ENCODE measurements at places on chromosomes 13 and 19.

GRCh38 chr19:29268721-29269393, 55.9 kb upstream of the UQCRFS1 start:
- no peak for DNase-seq

DNA sequence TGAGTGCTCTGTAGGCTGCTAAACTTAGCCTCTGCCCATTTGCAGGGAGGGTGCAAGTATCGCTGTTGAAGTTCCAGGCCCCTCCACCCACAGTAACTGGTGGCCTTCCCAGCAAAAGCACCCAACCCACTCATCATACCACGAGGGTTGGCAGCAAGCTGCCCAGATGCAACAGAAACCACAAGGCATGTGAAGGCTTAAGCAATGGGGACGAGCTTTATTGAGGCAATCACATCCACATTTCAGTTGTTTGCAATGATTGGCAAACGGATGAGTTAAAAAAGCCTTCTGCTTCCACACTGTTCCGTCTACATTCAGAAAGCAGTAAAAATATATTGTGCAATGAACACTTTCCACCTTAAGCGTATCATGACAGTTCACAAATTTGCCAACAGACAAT, 10.3 kb downstream of the GJB6 start:
- DNase-seq = no peak

DNA sequence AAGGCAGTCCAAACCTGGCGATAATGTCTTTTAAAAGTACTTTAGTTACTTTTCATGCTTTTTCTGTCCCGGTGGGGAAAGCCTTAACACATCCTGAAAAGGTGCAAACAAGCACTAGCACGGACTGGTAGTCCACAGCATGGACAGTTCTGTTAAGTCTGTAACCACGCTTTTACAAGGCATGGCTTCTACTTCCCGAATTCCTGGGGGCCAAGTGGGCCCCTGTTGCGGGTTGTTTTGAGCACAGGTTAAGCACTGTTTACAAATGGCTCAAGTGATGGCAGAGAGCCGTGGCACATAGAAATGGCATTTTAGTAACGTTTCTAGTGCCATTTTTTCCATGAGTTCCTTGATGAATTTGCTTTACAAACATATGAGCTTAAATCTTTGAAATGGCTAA, 37.6 kb downstream of the ZNF493 start:
- DNase-seq = no peak

DNA sequence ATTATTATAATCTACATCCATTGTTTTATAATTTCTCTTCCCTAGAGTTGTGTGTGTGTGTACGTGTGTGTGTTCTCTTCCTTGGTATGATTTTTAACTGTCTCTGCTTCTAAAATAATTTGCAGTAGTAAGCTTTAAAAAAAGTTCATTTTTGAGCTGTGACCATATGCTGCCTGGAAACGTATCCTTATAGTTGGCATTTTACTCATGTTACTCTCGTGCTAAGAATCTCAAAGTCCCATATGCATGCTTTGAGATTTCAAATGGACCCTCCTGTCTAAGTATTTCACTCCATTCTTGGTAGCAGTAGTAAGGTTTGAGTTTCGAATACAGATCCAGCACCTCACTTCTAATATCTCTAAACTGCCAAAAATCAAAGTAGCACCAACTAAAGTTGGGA, 109.9 kb downstream of the RXFP2 start:
- no peak for DNase-seq

DNA sequence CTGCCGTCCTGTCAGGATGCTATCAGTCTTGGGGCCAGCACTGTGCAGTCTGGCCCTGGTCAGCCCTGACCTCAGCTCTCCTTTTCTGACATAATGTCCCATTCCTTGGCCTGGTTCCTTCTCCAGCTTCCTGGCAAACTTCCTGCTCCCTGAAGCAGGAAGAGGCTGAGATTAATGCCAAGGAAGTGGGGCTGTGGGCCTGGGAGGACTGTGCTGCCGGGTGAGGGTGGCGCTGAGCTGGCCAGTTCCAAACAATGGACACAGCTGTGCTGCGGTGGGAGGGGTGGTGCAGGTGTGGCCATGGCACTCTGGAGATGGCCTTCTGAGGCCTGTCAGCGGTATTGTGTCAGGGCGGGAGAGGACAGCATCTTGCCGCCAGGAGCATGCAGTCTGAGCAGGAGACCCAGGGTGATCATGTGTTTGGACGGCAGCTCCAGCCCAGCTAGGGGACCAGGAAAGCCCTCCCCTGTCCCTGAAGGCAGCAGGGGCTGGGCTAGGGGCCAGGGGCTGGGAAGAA, 30.9 kb downstream of the TUBA3C start:
- DNase-seq = no peak

- DNase-seq = no peak
These were observed 5.9 kb downstream of the MAST1 start for GRCh38 chr19:12843999-12844732.

DNA sequence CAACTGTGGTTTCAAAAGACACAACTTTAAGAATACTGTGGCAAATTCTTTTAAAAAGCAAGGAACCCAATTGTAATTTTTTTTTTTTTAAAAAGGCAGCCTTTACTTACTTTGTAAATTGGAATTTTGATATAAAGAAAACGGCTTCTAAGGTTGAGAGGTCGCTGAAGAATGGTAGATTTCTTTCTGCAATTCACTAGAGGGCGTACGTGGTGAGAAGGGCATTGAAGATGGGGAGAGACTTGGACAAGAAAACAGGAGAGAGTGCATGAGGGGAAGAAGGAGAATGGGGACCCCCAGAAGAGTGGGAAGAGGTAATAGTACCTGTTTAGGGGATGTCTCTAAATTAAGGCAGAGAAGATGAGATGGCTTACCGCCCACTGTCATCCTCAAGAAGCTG, 33.5 kb upstream of the PABPC3 start:
- no peak for DNase-seq

DNA sequence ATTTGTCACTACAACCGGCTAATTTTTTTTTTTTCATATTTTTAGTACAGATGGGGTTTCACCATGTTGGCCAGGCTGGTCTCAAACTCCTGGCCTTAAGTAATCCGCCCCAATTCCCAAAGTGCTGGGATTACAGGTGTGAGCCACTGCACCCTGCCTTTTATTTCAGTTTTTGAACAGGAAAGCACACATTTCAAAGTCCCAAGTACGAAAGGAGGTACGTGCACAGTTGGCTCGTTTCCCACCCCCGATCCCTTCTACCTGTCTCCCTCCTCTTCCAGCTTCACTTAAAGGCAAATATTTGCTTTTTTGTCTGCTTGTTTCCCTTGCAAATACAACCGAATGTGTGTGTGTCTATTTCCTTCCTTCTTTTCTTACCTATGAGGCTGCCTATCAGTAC, 30.5 kb downstream of the ZIC5 start:
- DNase-seq = no peak
